Psoas muscle (tissue), 8 donors: ENCODE measurements at places on chromosomes 2 and 18.

GRCh38 chr2:45674035-45674816, 22.8 kb downstream of the PRKCE start:
- DNase-seq: no peak

DNA sequence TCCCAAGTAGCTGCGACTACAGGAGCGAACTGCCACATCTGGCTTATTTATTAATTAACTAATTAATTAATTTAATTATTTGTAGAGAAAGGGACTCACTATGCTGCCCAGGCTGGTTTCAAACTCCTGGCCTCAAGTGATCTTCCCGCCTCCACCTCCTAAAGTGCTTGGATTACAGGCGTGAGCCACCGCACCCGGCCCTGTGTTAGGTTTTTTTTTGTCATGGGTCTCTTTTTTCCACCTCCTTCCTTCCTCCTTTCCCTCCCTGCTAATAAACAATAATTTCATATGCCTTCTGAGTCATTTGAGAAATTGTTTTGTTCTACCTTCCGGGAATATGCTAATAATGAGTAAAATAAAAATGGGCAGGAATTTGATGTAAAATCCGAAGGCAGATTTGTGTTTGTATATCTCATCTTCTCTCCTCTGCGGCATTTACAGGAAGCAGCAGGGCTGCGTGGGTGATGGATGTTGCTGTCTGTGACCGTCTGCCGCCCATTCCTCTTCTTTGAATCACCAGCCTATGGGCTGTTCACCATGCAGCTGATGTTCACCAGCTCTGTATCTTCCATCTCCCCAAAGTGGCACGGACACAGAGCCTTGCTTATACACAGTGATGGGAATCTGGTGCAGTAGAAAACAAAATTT, 89.9 kb downstream of the ACSL3 start:
- no peak for DNase-seq

- no peak for DNase-seq
These were observed at the start of gene MC4R for GRCh38 chr18:60372596-60372995. TSS of gene MC4R (minus strand) at chr18:60372775. CDS start at chr18:60372349, 426 bp downstream.

- no peak for DNase-seq
These were observed 44.7 kb downstream of the PSD4 start for GRCh38 chr2:113218283-113219091.

DNA sequence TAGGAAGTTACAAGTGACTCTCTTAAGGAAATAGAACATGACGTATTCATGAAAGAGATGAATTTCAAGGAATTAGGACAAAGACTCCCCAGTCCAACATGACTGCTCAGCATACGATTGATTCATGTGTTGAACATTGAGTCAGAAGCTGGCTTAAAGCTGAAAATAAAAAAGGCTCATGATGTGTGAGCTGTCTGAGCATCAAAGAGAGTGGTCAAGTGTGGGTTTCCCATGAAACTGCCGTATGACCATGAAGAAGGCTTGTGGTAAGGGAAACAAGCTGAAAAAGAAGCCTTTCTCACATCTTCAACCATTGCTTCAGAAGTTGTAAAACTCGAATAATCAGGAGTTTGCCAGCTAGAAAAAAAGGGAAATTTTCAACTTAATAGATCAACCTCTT, 201.9 kb upstream of the APCDD1 start:
- DNase-seq: no peak

DNA sequence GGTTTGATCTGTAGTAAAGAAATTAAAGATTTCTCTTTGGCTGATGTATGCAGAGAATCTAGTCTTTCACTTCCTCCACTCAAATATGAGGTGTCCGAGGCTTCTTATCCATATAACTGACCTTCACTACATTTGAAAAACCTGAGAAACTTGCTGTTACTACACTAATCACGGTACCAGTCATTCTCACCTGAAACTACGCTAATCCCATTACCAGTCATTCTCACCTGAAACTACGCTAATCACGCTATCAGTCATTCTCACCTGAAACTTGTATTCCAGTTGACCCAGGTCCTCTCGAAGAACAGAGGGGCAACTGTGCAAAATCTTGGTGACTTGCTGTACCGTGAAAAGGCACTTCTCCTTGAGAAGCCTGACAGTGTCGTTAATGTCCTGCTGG, 5.1 kb downstream of the MTERF4 start:
- DNase-seq: no peak

DNA sequence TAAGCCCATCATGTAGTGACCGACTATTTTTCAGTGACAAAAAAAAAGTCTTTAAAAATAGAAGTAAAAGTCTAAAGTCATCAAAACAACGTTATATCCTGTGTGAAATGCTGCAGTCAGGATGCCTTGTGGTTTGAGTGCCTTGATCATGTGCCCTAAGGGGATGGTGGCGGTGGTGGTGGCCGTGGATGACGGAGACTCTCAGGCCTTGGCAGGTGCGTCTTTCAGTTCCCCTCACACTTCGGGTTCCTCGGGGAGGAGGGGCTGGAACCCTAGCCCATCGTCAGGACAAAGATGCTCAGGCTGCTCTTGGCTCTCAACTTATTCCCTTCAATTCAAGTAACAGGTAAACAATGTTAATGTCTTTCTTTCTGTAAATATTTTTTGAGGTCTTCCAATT, at the start of gene CD28:
TSS of gene CD28 (plus strand) at position 237 of the 400 bp plus-strand sequence. CDS start at position 295, 58 bp downstream.
- no peak for DNase-seq

- no peak for DNase-seq
These were observed 10.1 kb upstream of the SPOPL start for GRCh38 chr2:138491495-138491862.

DNA sequence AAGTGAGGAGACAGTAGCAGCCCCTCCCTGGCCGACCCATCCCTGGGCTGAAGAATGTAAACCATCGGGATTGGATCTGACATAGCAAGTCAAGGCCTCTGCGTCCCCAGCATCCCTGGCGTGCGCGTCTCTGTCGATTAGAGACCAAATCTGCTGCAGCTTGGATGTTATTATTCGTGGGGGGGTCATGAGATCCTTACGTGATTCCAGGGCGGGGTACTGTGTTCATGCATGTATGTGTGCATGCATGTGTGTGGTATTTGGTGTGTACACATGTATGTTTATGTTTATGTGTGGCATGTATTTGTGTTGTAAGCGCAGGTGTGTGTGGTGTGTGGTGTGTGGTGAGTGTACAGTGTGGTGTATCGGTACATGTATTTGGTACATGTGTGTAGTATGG, 741.8 kb upstream of the SALL3 start:
- no peak for DNase-seq

DNA sequence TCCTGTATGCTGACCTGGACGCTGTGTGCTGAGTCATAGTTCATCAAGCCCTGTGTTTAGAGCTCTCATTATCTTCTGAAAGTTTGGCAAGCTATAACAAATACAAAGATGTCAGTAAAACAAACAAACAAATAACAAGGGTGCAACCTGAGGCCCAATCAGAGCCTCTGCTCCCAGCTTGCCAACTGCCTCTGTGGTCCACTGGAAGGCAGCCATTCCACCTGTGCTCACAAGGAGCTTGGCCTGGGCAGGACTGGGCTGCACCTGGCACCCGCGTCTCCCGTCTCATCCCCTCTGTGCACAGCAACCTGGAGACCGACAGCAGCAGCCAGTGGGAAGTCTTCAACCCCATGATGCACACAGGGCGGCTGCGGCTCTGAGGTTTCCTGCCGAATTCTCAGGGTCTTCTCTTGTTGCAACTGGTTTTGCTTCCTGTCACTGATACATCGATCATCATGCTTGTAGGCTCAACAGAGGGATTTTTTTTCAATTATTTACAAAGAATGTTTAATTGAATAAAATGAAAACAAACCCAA, 97.8 kb downstream of the TMEM18 start:
- no peak for DNase-seq

- no peak for DNase-seq
These were observed 64.6 kb upstream of the SH3BP4 start for GRCh38 chr2:234887195-234887594.

GRCh38 chr2:136381722-136382633, 264.0 kb upstream of the CXCR4 start:
- no peak for DNase-seq

- no peak for DNase-seq
These were observed 159.4 kb upstream of the FOSL2 start for GRCh38 chr2:28233164-28233676.

GRCh38 chr2:133790711-133791110, 222.4 kb upstream of the NCKAP5 start:
- DNase-seq: no peak

DNA sequence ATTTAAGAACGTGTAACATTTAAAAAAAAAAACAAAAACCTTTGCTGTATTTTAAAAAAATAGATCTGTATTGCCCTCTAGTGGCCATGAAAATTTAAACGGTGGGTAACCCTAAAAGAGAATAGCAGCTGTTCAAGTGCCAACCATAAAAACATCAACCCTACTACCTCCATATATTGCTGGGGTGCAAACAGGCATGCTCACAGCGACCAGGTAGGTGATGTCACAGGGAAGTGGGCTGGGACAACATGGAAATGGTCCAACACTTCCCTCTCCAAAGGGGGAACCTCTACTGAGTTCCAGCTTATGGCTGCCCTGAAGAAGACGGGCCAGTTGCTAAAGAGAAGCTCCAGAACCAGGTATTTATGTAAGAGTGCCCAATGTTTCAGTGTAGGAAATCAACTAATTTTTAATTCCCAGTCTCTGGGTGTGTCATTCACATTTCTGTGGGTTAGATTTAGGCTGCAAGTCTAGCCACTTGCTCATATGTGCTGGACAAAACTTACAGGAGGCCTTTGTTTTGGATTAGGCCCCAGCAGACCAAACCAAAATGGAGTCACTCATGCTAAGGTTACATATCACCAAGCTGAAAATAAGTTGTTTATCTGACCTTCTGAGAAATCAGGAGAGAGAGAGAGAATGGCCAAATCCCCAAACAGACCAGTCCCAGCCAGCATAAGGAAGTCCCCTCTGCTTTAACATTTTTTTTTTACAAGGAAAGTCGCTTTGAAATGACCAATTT, 54.5 kb downstream of the SKA1 start:
- DNase-seq: no peak

DNA sequence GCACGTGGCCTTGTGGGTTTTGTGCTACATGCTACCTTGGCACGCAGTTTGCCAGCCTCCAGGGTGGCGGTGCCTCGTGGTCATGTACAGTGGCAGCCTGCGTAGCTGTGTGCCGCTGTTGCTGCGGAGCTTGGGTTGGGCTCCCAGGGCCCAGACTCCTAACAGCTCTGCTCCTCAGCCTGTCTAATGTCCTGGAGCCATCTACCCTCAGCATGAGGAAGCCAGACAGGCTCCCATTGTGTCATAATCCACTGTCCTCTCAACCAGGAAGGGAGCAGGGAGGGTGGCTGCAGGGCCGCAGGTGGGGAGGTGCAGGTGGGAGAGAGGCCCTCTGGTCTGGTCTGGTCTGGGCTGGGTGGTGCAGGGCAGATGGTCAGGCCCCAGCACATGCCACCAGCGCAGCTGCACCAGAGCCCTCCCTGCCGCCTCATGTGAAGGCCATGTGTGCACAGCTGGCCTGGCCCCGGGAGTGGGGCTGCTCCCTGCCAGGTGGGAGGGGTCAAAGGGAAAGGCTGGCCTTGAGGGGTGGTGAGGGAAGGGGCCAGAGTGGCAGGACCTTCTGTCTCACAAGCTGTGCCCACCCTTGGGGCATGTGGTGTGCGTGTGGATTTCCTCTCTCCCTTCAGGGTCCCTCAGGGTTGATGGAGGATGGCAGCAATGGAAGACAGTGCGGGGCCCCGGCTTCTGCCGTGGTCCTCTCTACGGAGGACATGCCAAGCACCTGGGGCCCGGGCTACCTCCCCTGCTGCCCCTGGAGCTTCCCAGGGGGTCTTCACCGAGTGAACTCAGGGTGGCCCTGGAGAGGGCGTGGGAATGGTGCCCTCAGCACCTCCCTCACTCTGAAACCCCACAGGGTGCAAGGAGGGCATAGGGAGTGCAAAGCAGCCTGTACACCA, 4.8 kb downstream of the ATOH8 start:
- no peak for DNase-seq

DNA sequence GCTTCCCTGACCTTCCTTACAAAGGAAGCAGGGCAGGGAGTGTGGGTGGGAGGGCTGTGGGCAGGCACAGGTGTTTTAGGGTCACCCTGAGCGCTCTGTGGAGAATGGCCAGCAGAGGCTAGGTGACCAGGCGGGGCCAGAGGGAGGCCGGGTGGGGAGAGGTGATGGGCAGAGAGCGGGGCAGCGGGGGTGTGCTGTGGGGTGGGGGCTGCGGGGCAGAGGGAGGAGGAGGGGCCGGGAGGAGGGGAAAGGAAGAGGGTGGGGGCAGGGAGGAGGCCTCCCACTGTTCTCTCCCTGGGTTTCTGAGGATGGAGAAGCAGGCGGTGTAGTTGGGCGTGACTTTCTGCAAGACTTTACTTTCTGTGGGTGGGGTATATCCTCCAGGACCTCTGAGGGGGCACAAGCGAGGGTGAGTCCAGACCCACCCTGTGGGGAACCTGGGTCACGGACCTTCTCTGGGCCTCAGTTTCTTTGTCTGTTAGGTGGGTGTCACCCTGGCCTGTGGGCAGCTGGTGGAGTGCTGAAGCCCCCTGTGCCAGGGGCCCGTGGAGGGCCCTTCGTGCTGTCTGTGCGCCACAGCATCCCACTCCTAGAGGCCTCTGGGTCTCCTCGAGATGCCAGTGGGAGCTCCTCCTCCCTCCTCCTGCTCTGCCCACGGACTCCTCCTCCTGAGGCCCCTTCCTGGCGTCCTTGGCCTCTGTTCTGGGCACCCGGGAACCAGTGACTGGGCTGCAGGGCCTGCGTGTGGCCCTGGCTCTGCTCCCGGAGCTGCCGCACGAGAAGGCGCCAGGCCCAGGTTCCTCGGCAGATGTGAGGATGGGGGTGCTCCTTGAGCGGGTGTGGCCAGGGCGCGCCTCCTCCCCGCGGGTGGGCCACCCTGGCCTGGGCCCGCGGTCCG, 6.3 kb upstream of the NEU4 start:
- peak; percentile 10 for DNase-seq
